ENCODE measurements at places on chromosomes 2 and 18. TPM values are rescaled to one million over a fixed set of nuclear protein-coding genes. Genes with fewer than 3 reads are reported as not detected.

GRCh38 chr2:61263830-61264229 lies 101.8 kb downstream of the C2orf74 start:
- DNase-seq: no peak

DNA sequence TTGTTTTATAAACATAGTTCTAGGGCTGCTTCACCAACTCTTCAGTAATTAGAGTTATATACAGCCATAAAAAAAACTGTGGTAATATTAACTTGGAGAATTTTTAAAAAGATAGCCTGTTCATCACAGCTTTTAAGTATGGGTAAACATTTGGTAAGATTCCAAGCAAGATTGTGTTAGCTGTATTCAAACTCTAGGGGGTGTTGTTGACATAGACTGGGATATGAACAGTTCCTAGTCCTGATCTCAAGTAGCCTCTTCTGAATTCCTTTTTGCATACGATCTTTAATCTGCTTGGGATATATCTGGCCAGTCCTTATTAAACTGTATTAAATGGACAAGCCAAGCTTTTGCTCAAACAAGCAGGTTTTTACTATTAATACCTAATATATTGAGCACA lies 13.4 kb downstream of the NOP58 start:
- no peak for DNase-seq

GRCh38 chr18:58097121-58097906 lies 53.3 kb downstream of the NEDD4L start:
- no peak for DNase-seq

The TLX2 gene
- 0.84 TPM for total RNA-seq

The DES gene
- 19,781 TPM for total RNA-seq

DNA sequence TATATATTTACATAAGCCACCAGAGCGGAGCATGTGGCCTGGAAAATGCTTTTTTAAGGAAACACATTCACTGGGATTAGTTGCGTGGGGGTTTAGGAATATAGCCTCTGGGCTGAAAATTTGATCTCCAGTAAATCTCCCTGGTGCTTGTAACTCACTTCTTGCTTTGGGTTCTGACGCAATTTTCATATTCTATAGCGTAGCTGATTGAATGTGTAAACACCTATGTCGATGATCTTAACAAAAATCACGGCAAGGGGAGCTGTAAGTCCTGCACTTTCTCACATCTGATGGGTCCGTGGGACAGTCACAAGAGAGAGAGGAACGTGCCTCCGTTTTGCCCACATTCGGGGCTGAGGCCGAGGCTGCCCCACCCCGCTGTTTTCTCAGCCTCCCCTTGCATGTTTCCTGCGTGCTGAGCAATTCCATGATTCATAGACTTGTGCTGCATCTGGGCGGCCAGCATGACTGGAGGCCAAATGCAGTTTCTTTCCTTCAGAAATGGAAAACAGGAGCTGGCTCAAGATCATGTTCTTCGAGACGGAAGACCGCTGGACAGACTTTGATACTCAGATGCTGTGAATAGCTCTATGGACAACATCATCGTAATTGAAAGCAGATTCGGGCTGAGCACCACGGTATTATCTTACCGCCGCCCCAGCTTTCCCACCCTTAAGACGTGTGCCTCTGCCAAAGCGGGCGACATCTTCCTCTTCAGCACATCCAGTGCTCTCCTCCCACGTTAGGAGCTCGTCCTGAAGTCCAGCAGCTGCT lies 109.2 kb downstream of the TMEM18 start:
- no peak for DNase-seq

The TWSG1 gene
- total RNA-seq: 131 TPM

The IL36A gene
- total RNA-seq: not detected

- no peak for DNase-seq
These were observed 57.4 kb downstream of the RHBDD1 start for GRCh38 chr2:226893216-226893615.

DNA sequence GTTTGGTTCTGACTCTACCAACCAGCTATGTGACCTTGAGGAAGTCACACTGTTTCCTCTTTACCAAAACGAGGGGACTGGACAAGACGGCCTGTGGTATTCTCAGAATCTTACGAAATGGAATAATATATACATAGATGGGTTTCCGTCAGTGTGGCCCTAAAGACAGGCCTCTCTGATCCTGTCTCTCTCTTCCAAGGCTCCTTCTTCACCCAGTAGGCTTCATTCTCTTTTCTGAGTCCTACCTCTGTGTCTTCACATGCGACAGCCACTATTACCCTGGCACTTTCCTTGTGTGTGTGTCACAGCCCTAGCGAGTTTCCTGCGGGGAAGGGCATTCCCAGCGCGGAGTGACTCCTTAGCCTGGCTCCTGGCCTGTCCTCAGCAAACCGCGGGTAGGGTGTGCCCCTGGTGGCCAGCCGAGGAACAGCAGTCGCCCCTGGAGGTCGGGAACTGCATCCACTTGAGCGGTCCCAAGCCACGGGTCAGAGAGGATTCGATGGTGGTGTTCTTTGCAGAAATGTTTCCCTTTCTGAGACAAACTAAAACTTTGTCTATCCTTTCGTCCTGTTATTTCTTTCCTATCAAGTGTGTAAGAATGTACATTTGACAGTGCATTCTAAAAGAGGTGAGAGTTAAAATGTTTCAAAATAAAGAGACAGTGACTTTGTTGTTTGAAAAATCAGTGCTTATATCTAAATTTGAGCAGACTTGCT lies 63.3 kb downstream of the RAB31 start:
- DNase-seq: peak; percentile 94

The SP140 gene
- total RNA-seq: 2.5 TPM

DNA sequence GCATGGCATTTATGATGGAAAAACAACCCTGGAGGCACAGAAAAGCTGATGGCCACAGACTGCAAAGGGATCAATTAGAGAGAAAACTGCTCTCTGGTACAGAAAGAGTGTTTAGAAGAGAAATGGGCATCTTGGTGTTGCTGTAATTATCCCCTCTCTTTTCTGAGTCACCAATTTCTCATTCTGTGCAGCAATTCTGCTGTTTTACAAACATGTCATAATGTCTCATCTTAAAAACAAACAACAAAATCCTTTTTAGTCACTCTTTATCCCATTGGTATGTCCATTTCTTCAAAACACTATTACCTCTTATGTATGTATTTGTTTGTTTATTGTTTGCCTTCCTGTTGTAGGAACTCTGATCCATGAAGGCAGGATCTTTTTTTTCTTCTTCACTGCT lies 73.9 kb upstream of the HK2 start:
- DNase-seq: no peak
